ENCODE measurements at places on chromosomes 5 and 9.

DNA sequence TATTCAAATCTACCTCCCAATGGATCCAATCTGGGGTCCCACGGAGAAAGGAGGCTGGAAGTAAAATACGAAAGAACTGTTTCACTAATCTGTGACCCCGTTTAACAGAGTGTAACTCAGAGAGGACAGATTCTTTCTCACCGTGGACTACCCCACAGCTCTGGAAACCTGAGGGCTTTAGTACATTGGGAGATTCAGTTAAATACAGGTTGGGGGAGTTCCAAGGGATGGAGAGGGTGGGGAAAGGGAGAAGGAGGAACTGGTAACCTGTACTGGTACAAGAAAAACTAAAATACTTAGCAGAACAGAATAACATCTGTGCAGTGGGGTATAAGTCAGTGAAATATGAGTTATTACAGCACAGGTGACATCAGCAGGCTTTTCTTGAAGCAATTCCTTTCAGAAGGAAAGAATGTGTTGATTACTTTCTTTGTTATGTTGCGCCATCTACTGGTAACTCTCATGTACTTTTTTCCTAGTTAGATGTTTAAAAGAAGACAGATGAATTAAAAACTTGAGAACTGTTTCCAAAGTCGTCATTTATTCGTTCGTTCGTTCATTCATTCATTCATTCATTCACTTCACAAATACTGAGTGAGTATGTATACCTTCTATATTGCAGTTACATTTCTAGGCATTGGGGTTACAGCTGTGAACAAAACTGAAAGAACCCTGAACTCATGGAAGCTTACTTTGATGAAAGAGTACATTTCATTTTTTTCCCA lies 30.0 kb upstream of the STOM start:
- DNase-seq, result peak; percentile 58

GRCh38 chr9:129145841-129146292 lies 32.2 kb downstream of the IER5L start:
- DNase-seq, result no peak

- DNase-seq, result no peak
These were observed 622.7 kb upstream of the CDH18 start for GRCh38 chr5:20610681-20611080.

GRCh38 chr9:110672873-110673510 lies 4.4 kb downstream of the MUSK start:
- DNase-seq, result no peak

DNA sequence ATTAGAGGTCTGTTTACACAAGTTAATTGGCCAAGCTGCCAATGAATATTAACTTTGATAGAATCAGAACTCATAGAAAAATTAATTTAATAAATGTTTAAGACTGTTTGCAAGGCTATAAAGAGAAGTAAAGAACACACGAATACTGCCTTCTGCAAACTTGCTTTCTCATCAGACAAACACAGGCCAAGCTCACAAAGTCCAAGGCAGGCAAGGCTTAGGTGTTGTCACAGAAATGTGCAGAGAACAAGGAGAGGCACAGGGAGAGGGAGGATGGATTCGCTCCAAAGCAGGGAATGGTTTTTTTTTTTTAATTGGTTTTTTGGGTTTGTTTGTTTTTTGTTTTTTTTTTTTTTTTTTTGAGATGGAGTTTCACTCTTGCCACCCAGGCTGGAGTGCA lies 43.4 kb downstream of the RETREG1 start:
- no peak for DNase-seq

GRCh38 chr5:118293378-118293777 lies 695.0 kb downstream of the DTWD2 start:
- DNase-seq, result no peak

DNA sequence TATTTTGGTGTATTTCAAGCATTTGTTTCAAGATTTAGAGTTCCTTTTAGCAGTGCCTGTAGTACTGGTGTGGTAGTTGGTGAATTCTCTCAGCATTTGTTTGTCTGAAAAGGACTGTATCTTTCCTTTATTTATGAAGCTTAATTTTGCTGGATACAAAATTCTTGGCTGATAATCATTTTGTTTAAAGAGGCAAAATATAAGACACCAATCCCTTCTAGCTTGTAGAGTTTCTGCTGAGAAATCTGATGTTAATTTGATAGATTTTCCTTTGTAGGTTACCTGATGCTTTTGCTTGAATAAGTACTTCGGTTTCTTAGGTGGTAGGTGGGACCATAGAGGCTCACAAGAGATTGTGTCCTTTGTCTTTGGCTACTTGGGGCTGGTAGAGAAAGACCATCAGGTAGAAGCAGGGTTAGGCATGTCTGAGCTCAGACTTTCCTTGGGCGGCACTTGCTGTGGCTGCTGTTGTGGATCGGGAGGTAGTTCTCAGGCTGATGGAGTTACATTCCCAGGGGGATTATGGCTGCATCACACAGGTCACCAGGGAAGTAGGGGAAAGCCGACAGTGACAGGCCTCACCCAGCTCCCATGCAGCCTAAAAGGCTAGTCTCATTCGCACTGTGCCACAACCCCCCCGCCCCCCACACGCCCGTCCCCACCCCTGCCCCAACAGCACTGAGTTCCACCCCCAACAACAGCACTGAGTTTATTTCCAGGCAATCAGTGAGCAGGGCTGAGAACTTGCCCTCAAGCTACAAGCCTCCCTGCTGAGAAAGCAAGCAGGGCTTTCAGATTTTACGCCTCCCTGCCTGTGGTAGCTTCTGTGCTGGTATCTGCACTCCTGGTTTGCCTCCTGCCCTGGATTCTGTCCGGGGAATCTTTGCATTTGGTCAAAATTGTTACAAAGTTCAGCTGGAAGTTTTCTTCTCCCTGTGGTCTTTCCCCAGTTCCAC lies 127.1 kb upstream of the GLRA1 start:
- no peak for DNase-seq

DNA sequence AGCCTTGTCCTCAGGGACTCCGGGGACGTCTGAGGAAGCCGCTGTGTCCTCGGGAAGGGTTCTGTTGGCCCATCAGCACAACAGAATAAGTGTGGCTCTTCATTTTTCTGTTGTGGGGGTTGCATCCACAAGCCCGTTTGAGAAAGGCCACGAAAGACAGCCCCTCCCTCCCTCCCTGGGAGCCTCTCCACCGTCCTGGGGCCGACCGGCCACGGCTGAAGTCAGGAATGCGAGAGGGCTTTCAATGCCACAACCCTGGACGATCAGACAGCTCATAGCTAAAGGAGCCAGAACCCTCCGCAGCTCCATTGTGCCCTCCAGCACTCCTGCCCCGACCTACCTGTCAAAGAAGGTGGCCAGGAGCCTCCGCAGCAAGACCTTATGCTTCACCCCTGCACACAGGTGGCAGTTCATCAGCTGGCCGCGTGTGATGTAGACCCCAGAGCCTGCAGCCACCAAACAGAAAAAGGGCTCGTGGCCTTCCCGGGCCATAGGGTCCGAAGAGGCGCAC lies 52.4 kb upstream of the UBAC1 start:
- no peak for DNase-seq

GRCh38 chr9:14372437-14373335 lies 58.7 kb upstream of the NFIB start:
- DNase-seq, result no peak

- no peak for DNase-seq
These were observed 291.8 kb upstream of the ACTBL2 start for GRCh38 chr5:57774439-57774838.

GRCh38 chr5:65926276-65926783 lies at the start of gene ERBIN:
Gene ERBIN (plus strand): TSS chr5:65926575. CDS start chr5:65992719, 66,144 bp downstream.
- no peak for DNase-seq

DNA sequence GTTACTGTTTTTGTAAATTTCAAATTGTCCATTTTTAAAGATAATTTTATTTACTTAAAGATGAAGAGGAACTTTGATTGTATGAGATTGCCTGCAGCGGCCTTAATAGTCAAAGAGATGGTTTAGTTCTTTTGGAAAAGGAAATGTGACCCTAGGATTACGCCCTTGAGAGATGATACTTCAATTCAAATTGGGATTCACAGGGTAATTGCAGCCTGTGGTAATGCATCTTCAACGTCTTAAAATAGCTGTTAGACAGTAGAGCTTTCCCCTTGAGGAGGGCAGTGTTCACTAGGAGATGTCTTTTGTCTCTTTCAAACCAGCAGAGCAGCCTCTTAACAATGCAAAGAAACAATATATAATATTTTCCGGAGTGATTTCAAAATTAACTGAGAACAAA lies 127.1 kb downstream of the TAF11L14 start:
- no peak for DNase-seq

DNA sequence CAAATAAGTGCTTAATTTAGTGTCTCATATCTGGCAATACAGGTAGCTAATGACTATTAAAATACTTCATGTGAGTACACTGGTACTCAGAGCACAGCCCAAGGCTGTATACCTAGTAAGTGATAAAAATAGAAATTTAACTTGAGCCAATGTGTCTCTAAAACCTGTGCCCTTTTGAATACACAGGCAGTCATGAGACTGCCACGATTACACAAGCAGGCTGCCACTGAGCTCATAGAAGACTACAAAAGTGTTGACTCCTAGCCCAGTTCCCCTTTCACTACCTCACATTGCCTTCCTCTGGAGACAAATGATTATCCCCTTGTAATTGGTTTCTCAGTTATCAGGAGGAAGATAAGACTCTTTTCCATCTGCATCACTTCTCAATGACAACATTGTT lies 66.3 kb upstream of the PAPPA start:
- DNase-seq, result no peak

DNA sequence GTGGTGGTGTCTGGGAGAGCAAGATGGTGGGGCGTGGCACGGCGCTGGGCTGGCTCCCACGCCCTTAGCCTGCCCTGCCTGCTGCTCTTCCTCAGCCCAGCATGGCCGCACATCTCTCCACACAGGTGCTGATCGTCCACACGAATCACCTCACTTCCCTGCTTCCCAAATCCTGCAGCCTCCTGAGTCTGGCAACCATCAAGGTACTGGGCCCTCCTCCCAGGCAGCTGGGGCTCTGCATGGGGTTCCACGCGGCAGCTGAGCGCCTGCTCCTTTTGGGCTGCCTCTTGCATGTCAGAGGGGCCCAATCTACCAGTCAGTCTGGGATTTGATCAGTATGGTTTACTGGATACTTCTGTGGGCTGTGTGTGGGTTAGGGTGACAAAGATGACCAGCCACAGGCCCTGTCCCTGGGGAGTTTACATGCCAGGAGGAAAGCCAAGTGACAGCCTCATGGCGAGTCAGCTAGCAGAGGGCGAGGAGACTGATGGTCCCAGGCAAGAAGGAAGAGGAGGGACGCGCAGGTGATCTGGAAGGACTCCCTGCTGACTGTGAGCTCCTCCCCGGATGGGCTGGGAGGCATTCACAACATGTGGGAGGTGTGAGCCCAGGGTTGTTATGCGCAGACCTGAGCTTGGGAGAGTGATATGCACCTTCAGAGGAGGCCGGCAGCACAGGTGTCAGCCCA lies 6.0 kb downstream of the LRSAM1 start:
- no peak for DNase-seq

DNA sequence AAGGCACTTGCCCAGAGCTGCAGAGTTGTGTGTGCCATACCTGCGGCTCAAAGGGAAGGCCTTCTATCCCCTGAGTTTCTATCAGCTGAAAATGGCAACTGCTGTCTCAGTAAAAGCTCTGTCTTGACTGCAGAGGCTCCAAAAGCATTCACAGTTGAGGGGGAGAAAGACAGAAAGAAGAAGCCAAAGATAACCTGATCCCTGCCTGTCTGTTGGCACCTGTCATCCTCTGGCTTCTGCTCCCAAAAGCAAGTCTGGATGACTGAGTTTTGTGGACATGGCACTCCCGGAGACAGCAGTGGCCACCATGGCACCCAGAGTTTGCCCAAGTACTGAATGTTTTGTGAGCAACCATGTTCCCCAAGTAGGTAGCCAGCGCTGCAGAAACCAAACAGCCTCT lies 176.6 kb downstream of the NR3C1 start:
- DNase-seq, result no peak

DNA sequence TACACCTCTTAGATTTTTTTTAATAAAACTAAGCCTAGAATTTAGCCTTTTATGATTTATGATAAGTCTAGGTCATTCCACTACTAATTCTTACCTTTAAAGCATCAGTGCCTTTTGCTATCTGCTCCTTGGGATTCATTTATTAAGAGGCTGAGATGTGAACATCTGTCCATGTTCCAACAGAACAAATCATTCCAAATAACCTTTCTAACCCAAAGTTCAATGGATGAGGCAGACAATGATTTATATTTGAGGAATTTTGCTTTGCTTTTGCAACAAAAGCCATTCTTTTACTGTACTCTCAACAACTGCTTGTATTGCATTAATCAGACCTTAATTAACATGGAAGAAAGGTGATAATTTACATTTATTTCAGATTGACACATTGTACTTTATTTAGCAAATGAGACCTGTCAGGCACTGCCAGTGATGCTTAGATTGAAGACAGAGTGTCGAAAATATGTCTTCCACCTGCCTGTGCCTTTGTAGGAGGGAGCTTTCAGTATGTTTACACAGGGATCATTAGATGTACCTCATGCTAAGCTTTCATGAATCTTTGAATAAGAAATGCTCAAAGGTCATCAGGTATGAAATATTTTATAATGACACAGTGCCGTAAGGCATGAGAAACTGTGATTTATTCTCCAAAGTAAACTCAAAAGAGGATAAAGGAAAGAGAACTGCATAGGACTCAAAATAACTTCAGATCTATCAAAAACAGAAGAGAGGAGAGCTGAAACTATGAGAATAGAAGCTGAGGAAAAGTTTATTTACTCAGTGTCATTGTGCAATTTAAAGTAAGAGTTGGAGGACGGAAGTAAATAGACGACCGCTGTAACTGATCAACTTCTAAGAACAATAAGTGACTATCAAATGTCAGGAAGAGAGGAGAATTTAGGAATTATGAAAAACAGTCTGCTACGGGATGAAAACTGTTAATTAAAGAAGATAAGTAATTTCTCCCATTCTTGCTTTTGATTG lies 36.7 kb upstream of the IZUMO3 start:
- DNase-seq, result no peak

GRCh38 chr9:95116002-95116807 lies 201.3 kb downstream of the FANCC start:
- no peak for DNase-seq

- DNase-seq, result no peak
These were observed 338.1 kb upstream of the SMC2 start for GRCh38 chr9:103755986-103756385.

DNA sequence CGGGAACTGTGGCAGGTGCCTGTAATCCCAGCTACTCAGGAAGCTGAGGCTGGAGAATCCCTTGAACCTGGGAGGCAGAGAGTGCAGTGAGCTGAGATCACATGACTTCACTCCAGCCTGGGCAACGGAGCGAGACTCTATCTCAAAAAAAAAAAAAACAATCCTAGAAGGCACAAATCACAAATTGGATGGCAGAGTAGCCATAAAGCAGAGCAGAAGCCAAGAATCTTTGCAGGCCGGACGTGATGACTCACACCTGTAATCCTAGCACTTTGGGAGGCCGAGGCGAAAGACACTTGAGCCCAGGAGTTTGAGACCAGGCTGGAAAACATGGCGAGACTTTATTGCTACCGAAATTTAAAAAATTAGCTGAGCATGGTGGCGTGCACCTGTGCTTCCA lies 9.2 kb upstream of the FUBP3 start:
- DNase-seq, result no peak

- no peak for DNase-seq
These were observed 116.6 kb upstream of the STARD4 start for GRCh38 chr5:111628901-111629300.

- no peak for DNase-seq
These were observed 314.7 kb downstream of the MLLT3 start for GRCh38 chr9:20307621-20308020.

GRCh38 chr9:133658442-133659431 lies 22.6 kb downstream of the DBH start:
- DNase-seq, result peak; percentile 23

GRCh38 chr9:116155698-116156039 lies 2.1 kb downstream of the PAPPA start:
- DNase-seq, result no peak

Measured in NCI-H524 treated with DMSO at 0.1 percent for 48 hours (cell line).